ENCODE measurements at places on chromosomes 2 and 18.

DNA sequence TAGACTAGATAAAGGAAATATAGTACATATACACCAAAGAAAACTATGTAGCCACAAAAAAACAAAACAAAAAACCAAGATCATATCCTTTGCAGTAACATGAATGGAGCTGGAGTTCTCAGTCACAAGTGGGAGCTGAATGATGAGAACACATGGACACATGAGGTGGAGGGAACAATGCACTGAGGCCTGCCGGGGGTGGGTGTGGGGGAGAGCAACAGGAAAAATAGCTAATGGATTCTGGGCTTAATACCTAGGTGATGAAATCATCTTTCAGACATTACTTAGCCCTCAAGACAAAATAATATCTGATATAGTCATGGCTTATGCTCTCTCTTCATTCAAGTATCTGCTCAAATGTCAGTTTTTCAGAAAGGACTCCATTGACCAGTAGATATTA is 930.6 kb downstream of the LRP1B start:
- DNase-seq, result no peak

- no peak for DNase-seq
These were observed 47.0 kb downstream of the CHRNA1 start for GRCh38 chr2:174717273-174717672.

- no peak for DNase-seq
These were observed 30.0 kb upstream of the REEP1 start for GRCh38 chr2:86367499-86367777.

DNA sequence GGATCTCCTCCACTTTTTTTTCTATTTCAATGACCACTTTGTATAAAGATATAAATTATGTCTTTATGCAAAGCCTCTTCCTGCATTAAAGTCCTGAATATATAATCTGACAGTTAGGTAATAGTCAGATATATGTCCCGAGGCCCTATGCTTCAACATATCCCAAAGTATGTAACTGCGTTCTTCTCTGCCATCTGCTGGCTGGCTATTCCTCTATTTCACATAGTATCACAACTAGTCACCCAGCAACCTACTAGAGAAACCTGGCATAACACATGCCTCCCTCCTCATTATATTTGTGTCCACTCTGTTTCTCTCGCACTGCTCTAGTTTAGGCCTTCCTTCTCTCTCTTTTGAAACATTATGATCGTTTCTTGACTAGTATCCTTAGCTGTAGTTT is 640.8 kb downstream of the DPP10 start:
- no peak for DNase-seq

GRCh38 chr2:10894264-10894935 is 17.3 kb upstream of the KCNF1 start:
- DNase-seq, result no peak

DNA sequence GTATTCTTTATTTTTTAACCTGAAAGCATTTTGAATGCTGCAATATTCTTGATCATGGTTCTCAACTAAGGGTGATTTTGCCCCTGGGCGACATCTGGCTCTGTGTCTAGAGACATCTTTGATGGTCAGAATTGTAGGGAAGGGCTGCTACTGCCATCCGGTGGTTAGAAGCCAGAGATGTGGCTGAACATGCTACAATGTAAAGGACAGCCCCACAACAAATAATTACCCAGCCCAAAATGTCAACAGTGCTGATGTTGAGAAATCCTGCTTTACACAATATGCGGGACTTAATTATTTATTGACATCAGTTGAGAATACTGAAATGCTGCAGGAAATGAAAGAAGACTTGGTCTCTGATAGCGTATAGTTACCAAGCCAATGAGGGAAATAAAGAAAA is 37.5 kb upstream of the SERPINB2 start:
- DNase-seq, result no peak

GRCh38 chr2:46413631-46414030 is 65.7 kb upstream of the TMEM247 start:
- no peak for DNase-seq

- no peak for DNase-seq
These were observed 19.0 kb downstream of the LCT start for GRCh38 chr2:135817951-135818350.

- DNase-seq, result no peak
These were observed 13.9 kb upstream of the SULT1C4 start for GRCh38 chr2:108363908-108364225.

DNA sequence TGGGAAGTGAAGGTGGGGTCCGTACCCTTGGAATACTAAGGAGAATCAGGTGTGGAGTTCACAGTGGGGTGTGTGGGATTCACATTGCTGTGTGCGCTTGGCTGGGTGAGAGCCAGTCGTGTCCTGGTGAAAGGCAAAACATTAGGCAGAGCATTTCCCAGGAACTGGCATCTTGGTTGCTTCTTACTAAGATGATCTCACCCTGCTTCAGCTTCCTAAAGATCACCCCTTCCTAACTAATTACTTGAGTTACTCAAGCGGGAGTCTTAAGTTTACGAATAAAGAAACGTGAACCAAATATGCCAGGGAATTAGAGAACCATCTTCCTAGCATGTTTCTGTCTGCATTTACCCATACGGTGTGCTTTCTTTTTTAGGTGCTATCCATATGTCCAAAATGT is 122.9 kb downstream of the NCK2 start:
- DNase-seq, result no peak

DNA sequence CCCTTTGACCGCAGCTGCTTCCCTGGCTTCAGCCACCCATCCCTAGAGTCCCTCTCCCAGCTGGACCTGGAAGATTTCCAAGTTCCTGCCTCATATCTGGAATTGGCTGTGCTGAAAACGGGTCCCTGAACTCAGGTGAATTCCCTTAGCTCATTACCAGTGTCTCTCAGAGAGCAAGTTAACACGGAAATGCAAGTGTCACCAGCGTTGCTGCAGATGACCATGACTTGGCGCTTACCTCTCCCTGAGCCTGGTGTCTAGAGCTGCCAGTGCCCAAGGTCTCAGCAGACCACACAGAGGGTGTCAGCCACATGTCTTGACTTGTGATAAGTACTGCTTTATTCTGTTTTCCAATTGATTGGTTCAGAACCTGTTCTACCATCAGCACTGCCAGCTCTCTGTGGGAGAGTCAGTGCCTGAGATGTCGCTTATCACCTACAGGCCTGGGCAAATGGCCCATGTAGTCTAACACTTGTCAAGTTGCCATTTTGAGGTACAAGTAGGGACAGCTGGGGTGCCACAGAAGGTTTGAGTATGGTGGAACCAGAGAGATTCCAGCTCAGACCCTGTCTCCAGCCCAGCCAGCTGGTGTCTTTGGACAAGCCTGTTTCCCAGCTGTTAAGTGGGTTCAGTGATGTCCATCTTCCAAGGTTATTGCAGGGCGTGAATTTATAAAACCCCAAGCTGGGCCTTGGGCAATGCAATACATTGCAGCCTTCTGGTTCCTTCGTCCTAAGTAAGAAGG is 48.7 kb downstream of the LYPD1 start:
- no peak for DNase-seq

DNA sequence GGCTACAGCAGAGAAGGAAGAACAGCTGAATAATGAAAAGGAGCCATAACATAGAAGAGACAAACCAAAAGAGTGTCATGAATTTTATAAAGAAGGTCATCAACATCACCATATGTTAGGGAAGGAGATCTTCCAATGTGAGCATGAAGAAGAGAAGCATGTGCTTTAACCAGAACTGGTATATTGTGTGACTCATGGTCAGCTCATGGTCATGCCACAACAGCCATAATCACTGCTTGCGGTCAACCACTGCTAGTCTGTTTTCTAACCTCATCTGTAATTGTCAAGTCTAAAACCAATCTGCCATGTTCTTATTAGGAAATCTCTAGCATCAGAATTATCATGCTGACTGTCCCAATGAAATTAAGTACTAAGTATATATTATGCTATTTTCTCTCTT is 204.1 kb upstream of the VRK2 start:
- no peak for DNase-seq

DNA sequence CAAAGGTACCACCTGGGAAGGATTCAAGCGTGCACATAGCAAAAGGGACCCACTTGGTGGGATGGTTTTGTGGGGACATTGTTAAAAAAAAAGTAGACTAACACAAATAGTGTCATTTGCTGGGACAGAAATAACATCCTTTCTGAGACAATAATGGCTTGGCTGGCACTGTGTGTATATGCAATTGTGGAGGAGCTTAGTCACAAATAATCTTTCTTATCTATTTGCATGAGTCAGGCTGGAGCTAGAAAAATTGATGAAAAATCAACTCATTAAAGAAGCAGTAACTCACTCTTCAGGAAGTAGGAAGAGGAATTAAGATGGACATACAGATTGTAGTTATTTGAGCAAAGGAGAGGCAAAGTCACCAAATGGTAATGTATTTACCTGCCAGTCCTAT is 29.5 kb upstream of the ITGB6 start:
- DNase-seq, result no peak

GRCh38 chr2:181675254-181675653 is 5.1 kb downstream of the NEUROD1 start:
- DNase-seq, result no peak

DNA sequence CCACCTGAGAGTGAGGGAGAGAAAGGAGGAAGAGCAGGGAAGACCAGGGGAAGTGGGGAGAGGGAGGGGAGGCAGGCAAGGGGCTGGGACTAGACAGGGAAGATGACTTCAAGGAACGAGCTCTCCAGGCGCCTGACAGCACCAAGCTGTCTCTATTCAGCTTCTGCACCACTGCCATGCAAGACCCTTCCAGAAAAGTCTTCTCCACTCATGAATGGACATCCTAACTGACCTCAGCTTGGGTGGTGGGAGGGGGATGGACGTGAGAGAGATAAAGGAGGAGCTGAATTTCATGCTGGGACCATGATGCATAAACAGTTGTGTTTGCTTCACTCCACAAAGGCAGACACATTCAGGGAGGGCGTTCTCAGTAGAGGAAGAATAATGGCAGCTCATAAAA is 206.4 kb upstream of the ARL4C start:
- no peak for DNase-seq

DNA sequence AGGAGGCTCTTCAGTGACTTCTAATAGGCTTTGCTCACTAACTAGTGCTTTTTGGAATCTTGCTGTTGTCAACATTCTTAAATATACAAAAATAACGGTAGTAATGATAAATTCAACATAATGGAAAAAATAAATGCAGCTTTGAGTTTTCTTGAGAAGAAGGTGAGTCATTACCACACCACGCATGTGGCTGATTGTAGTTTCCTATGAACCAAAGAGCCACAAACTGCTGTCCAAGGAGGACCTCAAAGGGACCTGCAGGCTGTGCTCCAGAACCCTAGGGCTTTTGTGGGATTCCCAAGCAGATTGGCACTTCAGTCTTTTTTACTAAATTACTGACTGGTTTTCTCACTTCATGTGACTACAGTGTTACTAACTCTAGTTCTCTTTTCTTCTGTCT is 66.7 kb downstream of the TPGS2 start:
- DNase-seq, result no peak

DNA sequence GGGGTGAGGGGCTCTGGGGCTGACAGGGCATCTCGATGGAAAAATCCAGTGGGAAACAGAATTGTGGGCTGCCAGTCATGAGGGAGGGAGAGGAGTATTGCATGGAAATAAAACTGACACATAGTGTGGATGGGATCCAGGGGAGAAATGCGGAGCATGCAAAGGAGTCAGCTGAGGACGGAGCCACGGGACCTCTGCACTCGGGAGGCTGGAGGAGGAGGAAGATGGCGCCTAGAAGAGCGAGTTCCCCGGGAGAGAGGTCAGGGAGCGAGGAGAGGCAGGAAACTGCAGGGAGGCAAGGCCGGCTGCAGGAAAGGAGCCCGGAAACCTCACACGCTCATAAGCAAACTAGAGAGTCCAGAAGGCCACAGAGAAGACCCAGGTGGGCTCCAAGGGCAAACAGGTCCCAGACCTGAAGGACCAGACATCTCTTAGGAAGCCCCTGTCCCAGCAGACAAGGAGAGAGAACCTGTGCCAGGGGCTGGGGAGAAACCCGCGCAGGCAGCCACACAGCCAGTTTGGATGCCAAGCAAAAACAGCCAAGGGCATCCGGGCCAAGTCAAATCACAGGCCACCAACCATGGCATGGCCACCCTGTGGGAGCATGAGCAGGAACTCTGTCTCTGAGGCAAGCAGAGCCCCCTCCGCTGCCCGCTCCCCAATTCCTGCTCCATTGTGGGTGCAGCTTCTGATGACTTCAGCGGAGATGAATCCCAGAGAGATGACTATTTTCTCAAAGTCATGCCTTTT is 218.8 kb upstream of the ID2 start:
- no peak for DNase-seq

DNA sequence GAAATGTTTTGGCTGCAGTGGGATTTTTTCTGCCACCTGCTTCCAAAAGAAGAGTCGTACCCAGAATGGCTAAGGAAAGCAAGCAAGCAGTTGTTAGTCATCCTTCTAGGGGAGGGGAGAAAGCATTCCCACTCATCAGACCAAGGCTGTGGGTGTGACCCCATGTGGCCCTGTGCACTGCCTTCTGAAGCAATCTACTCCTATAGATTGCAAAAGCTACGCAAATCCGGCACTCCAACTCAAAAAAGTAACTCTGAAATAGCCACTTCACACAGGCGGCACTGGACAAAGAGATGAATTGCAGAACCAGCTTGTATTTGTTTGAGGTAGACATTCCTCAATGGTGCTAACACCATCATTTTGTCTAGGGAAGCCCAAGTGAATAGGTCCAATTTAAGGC is 44.3 kb downstream of the ST3GAL5 start:
- DNase-seq, result no peak

- no peak for DNase-seq
These were observed 19.9 kb upstream of the IL1RL1 start for GRCh38 chr2:102291319-102292075.

DNA sequence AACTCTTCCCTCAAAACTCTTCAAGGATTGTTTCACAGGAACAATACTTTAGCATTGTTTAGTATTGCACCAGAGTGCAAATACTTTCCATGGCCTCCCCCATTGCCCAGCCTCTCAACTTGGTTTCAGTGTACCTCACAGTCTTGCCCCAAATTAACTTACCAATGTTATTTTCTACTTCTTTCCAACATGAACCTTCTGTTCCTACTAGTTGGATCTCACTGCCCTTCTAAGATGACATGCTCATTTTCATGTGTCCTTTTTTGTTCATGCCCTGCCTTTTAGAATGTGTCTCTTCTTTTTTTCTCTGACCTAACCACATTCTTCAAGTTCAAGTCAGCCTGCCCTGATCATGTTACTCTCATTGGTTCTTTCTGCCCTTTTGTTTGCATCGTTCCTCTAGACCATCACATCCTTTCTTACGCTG is 4.1 kb downstream of the SPATS2L start:
- no peak for DNase-seq

DNA sequence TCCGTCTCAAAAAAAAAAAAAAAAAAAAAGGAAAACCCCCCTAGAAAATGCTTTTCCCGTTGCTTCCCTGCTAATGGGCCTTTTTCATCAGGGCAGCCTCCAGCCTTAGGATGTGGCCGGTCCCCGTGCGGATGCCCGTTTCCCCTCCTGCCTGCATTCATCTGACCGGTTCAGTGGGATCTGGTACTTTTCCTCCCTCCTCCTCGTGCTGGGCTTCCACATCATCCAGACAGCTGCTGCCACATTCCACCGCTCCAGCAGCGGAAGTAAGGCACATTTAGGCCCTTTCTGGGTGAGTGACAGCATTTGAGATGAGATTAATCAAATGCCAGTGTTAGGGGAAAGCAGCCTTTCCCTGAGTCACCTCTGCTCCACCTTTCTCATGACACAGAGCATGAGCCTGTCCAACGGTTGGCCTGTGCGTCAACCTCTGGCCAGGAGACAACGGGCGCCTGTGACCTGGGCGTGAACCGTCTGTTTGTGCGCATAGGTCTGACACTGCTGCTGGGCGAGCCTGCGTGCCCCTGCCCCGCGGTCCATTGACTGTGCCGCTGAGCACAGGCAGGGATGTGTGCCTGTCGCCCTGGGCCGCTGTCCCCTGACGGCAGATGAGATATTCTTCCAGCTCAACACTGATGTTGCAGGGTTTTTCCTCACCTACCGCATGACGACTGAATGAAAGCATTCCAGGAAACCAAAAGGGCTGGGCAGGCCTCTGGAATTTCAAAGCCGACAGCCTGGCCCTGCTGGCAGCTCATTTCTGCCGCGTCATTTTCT is 174.0 kb downstream of the TGIF1 start:
- no peak for DNase-seq

All from T-helper 2 cell (primary cell).